Lower lobe of right lung (tissue), 2 donors: ENCODE measurements at places on chromosomes 7 and 10. TPM values are rescaled to one million over a fixed set of nuclear protein-coding genes. Genes with fewer than 3 reads are reported as not detected.
A peak's percentile ranks its signal among the peaks of the same experiment; 100 is the strongest.

GRCh38 chr7:132950725-132951124 lies 131.2 kb downstream of the CHCHD3 start:
- no peak overlapping the region for H3K4me3 ChIP-seq
- H3K4me1 ChIP-seq: no peaks in the 10 kb centered on the region
- no peaks in the 10 kb centered on the region for H3K36me3 ChIP-seq
- H3K27ac ChIP-seq: no peak overlapping the region

The EFCAB10 gene
- 6.0 TPM for total RNA-seq

The SUV39H2 gene
- 4.3 TPM for total RNA-seq

GRCh38 chr10:113435881-113436280 lies 117.0 kb upstream of the HABP2 start:
- no peaks in the 10 kb centered on the region for H3K36me3 ChIP-seq
- no peaks in the 10 kb centered on the region for H3K27me3 ChIP-seq
- DNase-seq: no peak
- no peak overlapping the region for H3K4me3 ChIP-seq

- peak; percentile 99 for DNase-seq
- peaks cover 57% of the 10 kb centered on the region for H3K4me1 ChIP-seq
- peak within 1 kb of the TSS; percentile 100 for H3K27ac ChIP-seq
- peak within 1 kb of the TSS; percentile 79 for H3K4me3 ChIP-seq
- H3K27me3 ChIP-seq: no peaks in the 10 kb centered on the region
Observed at GRCh38 chr10:1048732-1049424, at the start of gene IDI1. IDI1 (minus strand) TSS chr10:1049119; CDS start chr10:1049003, 116 bp downstream.

DNA sequence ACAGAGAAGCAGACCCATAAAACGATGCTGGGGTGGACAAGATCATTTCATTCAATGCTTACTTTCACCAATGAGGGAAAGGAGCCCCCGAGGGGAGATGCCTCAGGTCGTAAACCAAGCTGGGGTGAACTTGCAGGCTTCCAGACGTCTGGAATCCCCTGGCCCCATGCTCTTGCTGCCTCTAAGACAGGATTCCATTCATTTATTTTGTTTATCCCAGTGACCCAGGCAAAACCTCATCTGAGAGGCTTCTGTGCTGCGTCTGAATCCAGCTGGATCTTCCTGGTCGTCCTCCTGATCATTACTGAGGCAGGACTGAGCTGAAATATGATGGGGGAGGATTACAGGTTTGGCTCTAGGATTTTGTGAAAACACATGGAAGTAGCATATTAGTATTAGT lies 182.9 kb downstream of the MYOF start:
- no peak overlapping the region for H3K4me3 ChIP-seq
- no peaks in the 10 kb centered on the region for H3K36me3 ChIP-seq
- no peak for DNase-seq

The TFR2 gene
- 0.35 TPM for total RNA-seq

The NRCAM gene
- total RNA-seq: 2.6 TPM

- no peak overlapping the region for H3K4me3 ChIP-seq
- peaks cover 14% of the 10 kb centered on the region for H3K4me1 ChIP-seq
- H3K27ac ChIP-seq: peak overlapping the region; percentile 24
- no peaks in the 10 kb centered on the region for H3K36me3 ChIP-seq
- no peak for DNase-seq
- no peaks in the 10 kb centered on the region for H3K27me3 ChIP-seq
Observed at GRCh38 chr10:24249829-24250415, 41.0 kb downstream of the KIAA1217 start.

DNA sequence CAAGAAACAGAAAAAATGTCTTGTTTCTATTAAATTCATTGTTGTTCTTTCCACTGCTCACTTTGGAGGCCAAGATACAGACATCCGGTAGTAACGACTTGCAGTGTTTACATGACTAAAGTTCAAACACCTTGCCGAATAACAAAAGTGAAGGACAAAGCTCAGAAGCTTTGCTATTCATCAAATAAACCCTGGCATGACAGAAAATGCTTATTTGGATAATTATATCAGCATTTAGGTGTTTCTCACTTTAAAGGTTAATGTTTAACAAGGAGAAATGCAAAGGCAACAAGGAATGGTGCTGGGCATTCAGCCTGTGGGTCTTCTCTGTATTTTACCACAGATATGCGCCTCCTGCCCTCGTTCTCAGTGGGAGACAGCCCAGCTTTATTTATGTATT lies 5.4 kb upstream of the PTF1A start:
- no peak overlapping the region for H3K4me3 ChIP-seq
- no peak for DNase-seq
- H3K4me1 ChIP-seq: no peaks in the 10 kb centered on the region
- H3K27ac ChIP-seq: no peak overlapping the region

The ANKRD1 gene
- 47.5 TPM for total RNA-seq

The PPP1R17 gene
- total RNA-seq: not detected

The COL13A1 gene
- total RNA-seq: 9.2 TPM

- peaks cover 11% of the 10 kb centered on the region for H3K4me1 ChIP-seq
- no peaks in the 10 kb centered on the region for H3K27me3 ChIP-seq
- peak overlapping the region; percentile 90 for H3K27ac ChIP-seq
- peaks cover 28% of the 10 kb centered on the region for H3K36me3 ChIP-seq
- peak overlapping the region; percentile 88 for H3K4me3 ChIP-seq
Observed at GRCh38 chr10:3172081-3172445, 519 bp downstream of the PITRM1 start.

The MTURN gene
- 39.4 TPM for total RNA-seq

The FAM237B gene
- not detected for total RNA-seq

The STOX1 gene
- 2.5 TPM for total RNA-seq

- DNase-seq: no peak
- H3K27me3 ChIP-seq: no peaks in the 10 kb centered on the region
- no peaks in the 10 kb centered on the region for H3K4me1 ChIP-seq
- H3K27ac ChIP-seq: no peak overlapping the region
Observed at GRCh38 chr7:46281071-46281470, 360.0 kb upstream of the IGFBP3 start.

The EVX1 gene
- total RNA-seq: not detected
